Thoracic aorta (tissue), 2 donors: ENCODE measurements at places on chromosomes 7 and 10.

GRCh38 chr10:15262036-15262713, 93.7 kb upstream of the NMT2 start:
- no peak for DNase-seq

DNA sequence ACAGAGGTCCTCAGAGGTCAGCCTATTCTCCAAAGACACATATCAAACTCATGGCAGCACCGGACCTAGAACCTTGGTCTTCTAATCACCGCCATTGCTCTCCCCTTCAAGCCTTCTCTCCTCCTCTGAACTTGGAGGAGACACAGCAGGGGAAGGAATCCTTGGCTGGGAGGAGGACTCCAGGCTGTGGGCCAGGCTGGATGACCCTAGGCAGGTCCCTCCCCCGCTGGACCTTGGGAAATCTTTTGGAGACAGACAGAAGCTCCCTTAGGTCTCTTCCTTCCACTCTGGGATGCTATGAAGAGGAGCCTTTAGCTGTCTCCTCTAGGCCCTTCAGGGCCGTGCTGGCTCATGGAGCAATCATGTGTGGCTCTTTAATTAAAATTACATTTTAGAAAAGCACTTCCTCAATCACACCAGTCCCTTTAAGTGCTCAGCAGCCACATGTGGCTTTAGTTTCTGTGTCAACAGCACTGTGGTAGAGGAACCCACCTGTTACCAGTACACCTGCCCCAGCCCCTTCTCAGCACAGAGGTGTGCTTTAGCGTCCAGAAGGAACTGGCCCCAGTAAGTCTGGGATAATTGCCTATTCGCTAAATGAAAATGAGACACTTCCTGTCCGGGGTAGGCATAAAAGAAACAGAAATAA, 238.2 kb downstream of the CELF2 start:
- DNase-seq: no peak

- no peak for DNase-seq
Measured at GRCh38 chr7:114865564-114865963, 56.3 kb upstream of the MDFIC start.

DNA sequence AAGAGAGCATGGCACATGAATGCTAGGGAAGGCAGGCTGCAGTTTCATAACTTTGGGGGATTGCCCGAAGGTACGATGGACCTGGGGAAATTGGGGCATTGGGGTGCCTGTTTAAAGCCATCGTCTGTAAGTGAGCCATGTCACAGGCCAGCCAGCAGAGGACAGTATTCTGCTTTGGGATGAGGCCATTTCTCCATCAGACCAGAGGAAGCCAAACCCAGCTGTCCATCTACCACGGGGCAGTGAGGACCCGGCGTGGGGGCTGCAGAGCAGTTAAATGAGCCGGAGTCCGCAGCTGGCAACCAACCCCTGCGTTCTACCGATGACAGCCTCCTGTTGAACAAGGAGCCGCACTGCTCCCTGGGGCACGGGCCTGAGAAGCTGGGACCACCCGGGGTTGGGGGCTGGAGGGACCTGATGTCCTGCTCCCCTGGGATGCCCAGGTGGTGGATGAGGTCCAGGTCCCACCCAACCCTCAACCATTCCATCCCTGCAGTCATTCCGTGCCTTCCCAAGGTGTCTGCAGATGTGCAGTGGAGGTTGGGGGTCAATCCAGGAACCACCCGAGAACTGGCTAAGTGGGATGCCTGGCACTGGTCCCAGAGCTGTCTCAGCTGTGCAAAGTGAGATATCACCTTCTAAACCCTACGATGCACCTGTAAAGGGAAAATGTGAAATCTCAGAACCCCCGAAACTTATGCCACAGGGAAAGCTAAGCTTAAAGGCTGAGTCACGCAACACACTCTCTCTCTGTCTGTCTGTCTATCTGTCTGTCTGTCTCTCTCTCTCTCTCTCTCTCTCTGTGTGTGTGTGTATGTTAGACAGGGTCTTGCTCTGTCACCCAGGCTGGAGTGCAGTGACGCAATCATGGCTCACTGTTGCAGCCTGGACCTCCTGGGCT, 12.1 kb upstream of the RHBDD2 start:
- DNase-seq: no peak

DNA sequence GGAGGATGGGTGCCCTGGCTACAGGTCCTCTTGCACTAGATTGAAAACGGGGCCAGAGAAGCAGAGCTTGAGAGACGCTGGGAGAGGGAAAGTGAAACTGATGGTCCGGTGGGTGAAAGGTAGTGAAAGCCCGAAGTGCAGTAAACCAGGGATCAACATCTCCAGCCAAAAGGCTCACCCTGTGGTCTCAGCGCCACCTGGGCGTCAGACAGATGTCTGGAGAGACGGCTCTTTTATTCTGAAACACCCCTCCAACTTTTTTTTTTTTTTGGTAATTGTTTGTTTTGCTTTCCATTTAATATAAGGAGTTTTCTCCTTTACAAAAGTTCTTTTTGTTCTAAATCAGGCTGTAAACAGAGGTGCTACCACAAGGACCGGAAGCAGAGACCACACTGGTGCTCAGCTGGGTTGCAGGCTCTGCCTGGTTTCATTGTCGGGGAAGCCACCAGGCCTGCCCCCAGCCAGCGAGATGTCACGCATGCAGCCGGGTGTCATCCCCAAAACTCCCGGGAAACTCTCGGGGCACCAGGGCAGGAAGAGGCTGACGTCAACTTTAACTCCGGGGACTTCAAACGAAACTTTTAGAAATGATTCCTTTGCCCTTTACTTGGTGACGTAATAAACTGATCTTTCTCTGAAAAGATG, 11.2 kb downstream of the IL2RA start:
- no peak for DNase-seq

- DNase-seq: no peak
Measured at GRCh38 chr7:139783647-139784385, 6.0 kb upstream of the HIPK2 start.

GRCh38 chr10:103696411-103697145, 158.8 kb downstream of the SH3PXD2A start:
- DNase-seq: peak; percentile 67

- DNase-seq: no peak
Measured at GRCh38 chr7:23058408-23059096, 44.6 kb upstream of the HYCC1 start.

DNA sequence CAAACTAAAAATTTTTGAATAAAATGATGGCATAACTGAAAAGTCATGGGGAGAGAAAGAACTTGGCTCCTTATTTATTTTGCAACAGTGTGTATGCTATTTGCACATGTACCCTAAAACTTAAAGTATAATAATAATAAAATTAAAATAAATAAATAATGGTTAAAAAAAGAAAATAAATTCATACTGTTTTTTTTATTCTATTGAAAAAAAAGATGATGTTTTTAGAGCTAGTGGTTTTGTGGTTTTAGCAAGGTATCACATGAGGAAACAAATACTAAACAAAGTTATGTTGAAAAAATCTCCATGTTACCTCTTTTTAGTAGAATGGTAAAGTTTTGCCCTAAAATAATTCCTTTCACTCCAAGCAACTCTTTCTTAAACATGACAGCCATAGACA, 26.2 kb downstream of the TMEM168 start:
- no peak for DNase-seq

DNA sequence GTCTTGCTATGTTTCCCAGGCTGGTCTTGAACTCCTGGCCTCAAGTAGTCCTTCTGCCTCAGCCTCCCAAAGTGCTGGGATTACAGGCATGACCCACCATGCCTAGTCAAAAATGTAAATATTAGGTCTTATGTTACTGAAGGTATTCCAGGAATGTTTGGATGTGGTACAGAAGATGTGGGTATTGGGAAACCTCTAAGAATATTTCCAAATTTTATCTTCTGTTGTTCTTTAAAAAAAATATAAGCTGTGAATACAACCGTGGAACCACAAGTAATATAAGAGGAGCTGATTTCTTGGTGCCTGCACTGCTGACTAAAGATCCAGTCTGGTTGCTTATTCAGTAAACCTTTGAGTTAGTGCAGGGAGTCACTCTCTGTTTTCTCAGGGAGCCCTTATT, 178.3 kb downstream of the AUTS2 start:
- DNase-seq: no peak

GRCh38 chr7:12961910-12962480, 274.6 kb downstream of the ARL4A start:
- no peak for DNase-seq

GRCh38 chr7:2157473-2158279, 75.1 kb downstream of the MAD1L1 start:
- peak; percentile 27 for DNase-seq

- DNase-seq: no peak
Measured at GRCh38 chr7:127938588-127938987, 92.6 kb downstream of the LRRC4 start.

GRCh38 chr7:5699467-5700384, 81.7 kb downstream of the RNF216 start:
- no peak for DNase-seq
